ENCODE measurements at places on chromosomes 2 and 18.

DNA sequence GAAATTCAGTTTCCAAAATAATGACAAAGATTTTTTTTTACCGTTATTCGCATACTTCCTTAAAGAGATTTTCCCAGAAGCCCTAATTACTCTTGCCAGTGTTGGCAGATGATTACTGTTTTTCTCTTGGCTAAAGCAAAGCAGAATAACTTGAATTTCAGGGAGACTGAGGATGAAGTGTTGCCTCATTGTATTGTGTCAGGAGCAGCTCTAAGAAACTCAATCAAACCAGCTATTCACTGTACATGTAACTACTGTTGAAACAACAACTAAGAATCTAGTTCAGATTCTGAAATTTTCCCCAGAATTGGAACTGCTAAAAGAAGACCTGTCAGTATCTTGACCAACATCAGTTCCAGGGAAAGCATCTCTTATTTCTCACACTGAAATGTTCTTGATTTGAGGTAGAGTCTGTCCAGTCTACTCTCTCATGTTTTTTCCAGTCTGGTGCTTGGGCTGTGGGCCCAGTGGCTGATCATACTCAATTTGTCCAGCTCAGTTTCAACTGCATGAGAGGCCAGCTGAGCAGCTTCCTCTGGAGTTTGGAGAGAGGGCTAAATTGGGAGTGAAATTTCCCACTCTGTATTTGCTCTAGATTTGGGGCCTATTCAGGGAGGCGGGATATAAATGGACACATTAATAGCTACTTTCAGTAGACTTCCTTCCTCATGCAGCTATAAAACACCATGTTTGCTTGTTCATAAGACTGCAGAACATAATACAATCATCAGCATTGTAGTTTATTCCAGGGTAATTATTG is 78.5 kb downstream of the PPP1R1C start:
- no peak for DNase-seq

DNA sequence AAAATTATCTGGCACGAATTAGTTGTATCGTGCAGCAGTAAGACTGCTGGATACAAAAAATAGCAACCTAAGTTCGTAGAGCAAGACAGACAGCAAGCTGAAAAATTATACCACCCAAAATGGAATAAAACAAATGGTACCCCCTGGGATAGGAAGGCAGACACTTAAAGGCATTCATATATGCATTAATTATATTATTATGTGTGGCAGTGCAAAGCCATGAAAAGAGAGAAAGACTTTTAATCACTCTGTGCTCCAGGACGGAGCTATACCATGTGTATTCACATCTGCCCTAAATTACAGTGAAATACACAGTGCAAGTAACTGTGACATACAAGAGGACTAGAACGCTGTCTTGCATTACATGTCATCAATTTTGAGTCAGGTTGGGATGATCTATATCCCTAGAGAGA is 235.9 kb downstream of the GULP1 start:
- no peak for DNase-seq

DNA sequence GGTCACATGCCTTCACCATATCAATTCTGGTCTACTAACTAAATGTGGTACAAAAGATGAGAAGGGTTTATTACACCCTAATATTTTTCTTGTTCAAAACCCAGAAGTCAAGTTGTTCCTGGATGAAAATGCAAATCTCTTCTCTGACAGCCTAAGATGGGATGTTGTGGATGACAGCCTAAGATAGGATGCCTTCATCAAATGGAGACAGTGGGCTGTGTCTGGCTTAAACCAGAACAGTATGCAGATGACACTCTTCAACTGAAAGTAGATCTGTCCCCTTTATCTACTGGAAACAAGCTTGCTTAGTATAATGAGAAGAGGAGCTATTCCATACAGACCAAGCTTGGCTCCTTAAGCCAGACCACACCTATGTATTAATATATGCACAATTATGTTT is 17.7 kb downstream of the NXPH2 start:
- DNase-seq, result no peak

GRCh38 chr2:3659447-3660432 is 1.7 kb downstream of the ALLC start:
- no peak for DNase-seq

GRCh38 chr2:189336276-189336975 is 104.8 kb upstream of the WDR75 start:
- no peak for DNase-seq

GRCh38 chr2:217370391-217370790 is 510.5 kb upstream of the TNP1 start:
- no peak for DNase-seq

DNA sequence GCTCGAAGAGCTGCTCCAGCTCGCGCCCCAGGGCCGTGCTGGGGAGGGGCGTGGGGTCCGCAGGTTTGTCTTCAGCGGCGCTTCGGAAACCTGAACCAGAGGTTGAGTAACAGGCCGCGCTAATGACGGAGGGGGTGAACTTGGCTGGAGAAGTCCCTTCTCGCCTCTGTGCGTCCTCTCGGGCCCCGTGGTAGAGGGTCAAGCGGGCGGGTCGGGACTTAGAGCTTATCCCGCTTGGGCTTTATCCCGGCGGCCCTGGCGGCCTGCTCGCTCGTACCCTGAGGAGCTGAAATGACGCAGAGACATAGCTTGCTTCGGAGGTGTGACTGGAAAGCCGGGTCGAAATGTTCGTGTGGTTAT is 479 bp downstream of the RNMT start:
- no peak for DNase-seq

- DNase-seq, result no peak
These were observed 103.5 kb downstream of the ARL4C start for GRCh38 chr2:234393354-234393753.

DNA sequence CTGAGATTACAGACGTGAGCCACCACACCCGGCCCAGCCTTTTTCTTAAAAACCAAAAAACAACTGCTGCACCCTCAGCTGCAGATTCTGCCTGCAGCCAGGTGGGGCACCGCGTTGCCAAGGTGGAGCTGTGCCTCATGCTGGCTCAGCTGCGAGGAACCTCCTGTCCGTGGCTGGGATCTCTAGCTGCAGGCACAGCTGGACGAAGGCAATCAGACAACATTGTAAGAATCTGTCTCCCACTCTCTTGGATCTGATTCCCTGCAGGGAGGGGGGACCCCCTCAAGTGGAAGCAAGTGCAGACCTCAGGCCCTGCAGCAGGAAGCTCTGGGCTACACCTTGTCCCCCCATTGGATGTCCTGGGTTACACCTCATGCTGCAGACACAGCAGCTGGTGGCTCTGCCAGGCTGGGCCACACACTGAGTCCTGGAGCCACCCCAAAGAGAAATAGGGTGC is 24.1 kb downstream of the CIDEA start:
- no peak for DNase-seq

GRCh38 chr2:96306370-96306769 is 1.0 kb upstream of the SNRNP200 start:
- no peak for DNase-seq

DNA sequence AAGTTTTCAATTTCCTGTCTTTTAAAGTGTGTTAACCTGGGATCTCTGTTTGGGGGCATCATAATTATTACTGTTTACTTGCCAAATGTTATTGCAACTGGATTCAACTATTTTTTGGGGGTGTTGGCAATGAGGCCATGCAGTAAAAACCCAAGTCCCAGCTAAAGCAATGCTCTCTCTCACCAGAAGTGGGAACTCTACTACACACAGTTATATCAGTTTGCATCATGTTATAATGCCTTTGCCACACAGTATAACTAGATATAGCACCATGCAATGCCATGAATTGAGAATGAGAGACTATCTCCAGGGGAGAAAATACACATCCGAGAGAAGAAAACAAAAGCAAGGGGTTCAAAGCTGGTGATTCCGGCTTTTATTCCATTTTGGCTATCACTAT is 79.0 kb downstream of the GCA start:
- no peak for DNase-seq

- DNase-seq, result no peak
These were observed 43.7 kb downstream of the RHOB start for GRCh38 chr2:20490300-20491181.

DNA sequence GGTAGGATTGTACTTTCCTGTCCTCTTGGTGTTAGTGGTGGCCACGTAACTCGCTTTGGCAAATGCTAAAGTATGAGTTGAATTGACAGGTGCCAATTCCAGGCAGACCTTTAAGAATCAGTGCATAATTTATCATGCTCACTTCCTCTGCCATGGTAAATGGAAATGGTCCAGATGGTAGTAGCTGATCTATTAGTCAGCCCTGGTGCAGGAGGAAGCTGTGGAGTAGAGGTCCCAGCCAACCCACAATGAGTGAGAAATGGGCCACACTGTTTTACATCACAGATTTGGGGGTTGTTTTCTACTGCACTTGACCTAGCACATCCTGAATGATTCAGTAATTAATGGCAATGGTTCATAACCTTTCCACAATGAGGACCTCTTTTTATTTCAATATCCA is 104.4 kb downstream of the RGPD3 start:
- DNase-seq, result no peak

DNA sequence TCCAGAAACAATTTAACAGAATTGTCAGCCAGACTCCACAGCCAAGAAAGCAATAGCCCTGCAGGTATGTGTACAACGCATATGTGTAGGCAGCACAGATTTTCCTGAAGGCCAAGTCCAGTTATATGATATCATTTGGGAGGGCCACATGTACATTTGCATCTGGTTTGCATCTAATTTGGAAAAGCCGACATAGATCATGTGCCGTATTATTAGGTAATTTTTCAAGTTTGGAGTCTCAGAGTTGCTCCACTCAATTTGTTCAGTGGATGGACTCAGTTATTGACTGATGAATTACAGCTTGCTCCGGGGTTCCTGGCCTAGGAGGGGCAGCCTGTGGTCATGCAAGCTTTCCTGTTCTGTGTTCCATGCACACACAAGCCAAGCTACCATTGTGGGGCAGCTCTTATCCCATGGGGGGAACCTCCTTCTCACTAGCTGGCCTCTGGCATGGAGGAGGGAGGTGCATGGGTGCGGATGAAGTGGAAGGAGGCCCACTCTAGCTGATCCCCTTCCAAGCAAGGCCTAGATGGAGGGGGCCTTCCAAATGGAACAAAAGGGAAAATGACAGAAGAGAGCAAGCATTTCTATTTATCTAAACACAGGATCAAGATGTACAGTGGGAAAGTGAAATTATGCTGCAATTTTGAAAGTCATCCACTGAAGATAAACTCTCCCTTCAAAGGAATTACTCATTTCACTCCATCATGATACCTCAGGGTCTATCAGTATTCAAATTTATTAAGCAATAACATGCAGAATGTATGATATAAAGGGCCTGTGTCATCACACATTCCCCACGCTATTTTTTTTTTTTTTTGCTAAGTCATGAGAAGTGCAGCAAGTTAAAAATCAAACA is 202.6 kb upstream of the SMAD2 start:
- DNase-seq, result no peak

- no peak for DNase-seq
These were observed 4.9 kb downstream of the DAW1 start for GRCh38 chr2:227876300-227876801.
